ENCODE measurements at places on chromosomes 3 and 15.

- DNase-seq, result no peak
These were observed 431.4 kb downstream of the PDCD6IP start for GRCh38 chr3:34229876-34230275.

DNA sequence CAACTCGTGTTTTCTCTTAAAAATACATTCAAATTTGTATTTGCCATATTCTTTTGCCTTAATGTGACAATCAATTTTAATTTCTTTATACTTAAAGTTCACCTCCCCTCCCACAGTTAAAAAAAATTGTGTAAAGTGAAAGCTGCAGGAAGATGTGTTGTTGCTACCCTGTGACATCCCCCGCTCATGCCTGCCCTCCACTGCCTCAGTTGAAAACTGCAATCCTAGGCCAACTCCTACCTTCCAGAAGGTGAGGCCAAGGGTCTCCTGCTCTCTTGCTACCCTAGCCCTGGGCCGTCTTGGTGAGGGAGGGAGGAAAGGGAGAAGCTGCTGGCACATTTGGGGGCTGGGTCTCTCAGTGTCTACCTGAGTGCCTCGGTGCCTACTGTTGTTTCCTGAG lies 57.0 kb upstream of the CMTM7 start:
- no peak for DNase-seq

DNA sequence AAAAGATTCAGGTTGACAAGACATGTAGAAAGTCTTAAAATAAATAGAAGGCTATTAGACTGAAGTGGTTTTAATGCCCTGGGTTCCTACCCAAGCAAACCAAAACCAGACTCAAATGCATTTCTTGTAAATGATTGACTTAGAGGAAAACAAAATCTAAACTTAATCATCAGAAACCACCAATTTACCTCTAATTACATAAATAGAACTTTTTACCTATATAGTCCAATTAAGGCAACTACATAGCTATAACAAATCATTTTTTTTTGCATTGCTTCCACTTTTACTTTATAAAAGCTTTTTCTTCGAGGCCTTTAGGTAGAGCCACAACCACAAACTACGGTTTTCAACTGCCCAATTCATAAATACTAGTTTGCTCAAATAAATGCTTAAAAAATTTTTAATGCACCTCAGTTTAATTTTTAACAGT lies 231.3 kb upstream of the ARHGEF26 start:
- DNase-seq, result no peak

GRCh38 chr3:166291186-166291955 lies 454.1 kb upstream of the BCHE start:
- DNase-seq, result no peak

DNA sequence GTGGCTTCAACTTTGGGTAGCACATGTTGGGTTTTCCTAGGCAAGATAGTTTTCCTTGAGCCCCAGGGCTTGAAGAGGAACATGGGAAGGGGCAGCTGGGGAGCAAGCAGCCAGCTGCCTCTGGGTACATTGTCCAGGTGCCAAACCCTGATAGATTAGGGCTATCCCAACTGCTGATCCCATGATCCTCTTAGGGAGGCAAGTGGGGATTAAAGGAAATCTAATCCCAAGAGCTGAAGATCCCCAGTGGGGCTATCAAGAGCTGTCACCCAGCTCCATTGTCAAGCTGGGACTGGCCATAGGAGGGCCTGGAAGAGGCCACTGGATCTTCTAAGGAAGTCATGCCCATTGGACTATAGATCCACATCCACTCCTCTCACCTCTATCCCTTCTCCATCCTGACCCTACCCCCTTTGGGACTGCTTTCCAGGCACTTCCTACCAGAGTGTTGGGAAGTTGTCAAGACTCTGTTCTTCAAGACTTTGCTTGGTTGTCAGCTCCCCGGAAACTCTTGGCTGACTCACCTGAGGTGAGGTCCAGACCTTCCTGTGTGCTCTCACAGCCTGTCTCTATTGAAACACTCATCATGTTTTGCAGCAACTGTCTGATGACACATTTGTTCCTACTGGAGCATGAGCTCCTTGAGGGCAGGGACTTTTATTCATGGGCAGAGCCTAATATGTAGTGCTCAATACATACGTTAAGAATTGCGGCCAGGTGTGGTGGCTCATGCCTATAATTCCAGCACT lies 5.9 kb downstream of the CAMK2N2 start:
- DNase-seq, result no peak

DNA sequence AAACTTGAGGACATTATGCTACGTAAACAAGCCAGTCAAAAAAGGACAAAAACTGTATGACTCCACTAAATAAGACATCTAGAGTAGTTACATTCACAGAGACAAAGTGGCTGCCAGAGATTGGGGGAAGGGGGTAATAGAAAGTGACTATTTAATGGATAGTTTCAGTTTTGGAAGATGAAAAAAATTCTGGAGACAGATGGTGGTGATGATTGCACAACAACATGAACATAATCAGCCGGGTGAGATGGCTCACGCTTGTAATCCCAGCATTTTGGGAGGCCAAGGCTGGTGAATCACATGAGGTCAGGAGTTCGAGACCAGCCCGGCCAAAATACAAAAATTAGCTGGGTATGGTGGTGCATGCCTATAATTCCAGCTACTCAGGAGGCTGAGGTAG lies 40.6 kb downstream of the DPP8 start:
- no peak for DNase-seq

- DNase-seq, result no peak
These were observed 10.7 kb downstream of the PDE8A start for GRCh38 chr15:84992157-84992944.

- no peak for DNase-seq
These were observed 139.6 kb upstream of the CGNL1 start for GRCh38 chr15:57236561-57237300.

DNA sequence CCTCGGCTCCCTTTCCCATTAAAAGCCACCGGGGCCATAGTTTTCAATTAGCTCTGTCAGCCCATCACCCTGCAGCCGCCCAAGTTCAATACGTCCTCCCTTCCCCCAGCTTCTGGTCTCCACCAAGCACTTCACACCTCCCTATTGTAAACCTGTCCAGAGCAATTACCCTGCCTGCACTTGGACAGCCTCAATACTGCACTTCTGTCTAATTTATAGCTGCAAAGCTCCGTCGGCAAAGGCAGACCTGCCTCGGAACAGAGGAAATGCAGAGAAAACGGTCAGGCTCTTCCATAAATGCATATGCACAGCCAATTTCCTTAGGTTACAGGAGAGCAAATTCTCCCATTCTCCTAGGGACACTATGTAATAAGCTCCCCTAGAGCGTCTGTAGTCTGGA lies 21.9 kb downstream of the LRIG1 start:
- no peak for DNase-seq

DNA sequence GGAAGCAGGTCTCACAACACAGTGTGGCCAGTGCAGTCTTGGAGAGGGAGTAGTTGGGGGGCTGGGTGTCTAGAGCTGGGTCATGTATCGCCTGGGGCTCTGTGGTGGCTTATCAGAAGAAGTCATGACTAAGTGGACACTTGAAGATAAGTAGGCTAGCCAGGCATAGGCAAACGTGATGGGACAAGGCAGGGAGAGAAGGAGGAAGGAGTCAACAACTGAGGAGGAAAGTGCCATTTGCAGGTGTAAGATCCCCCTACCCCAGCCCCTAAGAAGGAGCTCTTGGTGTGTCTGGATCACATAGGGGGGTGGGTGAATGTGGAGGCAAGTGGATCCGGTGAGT lies 352.3 kb downstream of the LRTM1 start:
- DNase-seq, result no peak

DNA sequence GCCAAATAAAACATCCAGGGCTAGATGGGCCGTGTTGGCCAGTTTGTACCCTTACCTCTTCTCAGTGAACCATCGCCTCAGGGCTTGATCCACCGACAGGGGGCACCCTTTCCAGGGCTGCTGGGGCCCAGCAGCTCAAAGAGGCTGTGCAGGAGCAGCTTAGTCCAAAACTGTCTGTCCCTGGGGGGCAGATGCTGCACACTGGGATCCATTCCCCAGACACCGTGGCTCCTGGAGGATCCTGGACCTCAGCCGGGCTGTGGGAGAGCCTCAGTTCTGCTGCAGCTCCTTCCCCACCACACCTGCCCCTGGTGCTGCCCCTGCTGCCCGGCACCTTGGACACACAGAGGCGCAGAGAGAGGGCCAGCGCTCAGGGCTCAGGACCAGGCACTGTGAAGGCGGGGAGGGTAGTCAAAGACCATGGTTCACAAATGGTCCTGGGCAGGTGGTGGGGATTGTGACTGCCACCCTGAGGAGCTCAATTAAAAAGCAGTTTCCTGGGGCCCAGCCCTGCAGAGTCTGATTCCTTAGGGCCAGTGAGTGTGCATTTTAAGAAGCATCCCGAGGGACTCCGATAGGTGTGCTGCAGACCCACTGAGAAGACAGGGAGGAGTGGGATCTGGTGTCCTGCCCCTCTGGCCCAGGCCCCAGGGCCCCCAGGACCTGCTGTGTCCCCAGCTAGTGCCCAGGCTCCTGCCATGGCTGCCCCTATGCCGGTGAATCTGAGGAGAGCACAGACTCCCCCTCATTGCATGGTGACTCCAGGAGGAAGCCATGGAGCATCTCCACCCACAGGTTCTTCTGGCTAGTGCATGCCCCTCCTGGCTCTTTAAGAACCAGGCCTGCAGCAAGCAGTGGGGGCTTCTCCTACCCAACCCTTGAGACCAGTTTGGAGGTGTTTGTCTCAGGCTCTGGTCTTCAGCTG lies 86.5 kb upstream of the PRR20G start:
- no peak for DNase-seq

- no peak for DNase-seq
These were observed 1.1 kb upstream of the CSK start for GRCh38 chr15:74780523-74781430.

GRCh38 chr3:12371525-12372140 lies 82.8 kb downstream of the PPARG start:
- DNase-seq, result no peak

- DNase-seq, result peak; percentile 68
These were observed 86.0 kb upstream of the ALDH1L1 start for GRCh38 chr3:126266291-126266840.

GRCh38 chr3:126540951-126541627 lies 17.1 kb downstream of the CHST13 start:
- DNase-seq, result peak; percentile 0

GRCh38 chr3:23537101-23537551 lies 268.6 kb upstream of the UBE2E1 start:
- no peak for DNase-seq

GRCh38 chr15:74427607-74428441 lies 5.9 kb downstream of the SEMA7A start:
- no peak for DNase-seq

DNA sequence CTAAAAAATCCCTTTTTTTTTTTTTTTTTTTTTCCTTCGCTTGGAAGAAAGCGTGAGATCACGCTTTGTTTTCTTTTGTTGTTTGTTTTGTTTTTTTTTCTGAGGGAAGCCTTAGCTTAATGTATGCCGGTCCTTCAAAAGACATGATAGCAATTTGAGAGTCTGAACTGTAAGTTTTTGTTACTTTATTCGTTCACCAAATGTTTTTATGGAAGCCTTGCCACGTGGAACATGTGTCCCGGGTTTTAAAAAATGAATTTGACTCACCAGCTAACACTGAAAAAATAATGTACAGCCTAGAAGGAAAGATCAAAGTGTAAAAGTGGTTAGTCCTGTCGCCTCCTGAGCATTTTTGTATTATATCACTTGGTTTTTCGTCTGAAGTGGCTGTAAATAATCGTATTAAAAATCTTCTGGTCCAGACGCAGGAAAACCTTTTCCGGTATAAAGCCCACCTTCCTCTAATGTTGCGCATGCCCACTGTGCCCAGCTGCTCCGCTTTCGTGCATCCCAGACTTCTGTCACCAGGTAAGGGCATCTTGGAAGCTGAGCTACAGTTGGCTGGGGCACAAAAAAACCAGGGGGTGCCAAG lies 795 bp upstream of the MYNN start:
- DNase-seq, result no peak

GRCh38 chr3:151871639-151872468 lies 1.6 kb upstream of the SUCNR1 start:
- DNase-seq, result no peak

- no peak for DNase-seq
These were observed 39.0 kb upstream of the IGF1R start for GRCh38 chr15:98609144-98609852.

DNA sequence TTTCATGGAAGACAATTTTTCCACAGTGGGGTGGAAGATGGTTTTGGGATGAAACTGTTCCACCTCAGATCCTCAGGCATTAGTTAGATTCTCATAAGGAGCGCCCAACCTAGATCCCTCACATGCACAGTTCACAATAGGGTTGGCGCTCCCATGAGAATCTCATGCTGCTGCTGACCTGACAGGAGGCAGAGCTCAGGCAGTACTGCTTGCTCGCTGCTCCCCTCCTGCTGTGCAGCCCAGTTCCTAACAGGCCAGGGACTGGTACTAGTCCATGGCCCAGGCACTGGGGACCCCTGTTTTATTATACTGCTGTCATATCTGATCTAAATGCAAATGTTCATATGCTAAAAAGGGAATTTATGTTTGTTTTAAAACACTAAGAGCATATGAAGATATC lies 9.8 kb upstream of the GRK7 start:
- no peak for DNase-seq

DNA sequence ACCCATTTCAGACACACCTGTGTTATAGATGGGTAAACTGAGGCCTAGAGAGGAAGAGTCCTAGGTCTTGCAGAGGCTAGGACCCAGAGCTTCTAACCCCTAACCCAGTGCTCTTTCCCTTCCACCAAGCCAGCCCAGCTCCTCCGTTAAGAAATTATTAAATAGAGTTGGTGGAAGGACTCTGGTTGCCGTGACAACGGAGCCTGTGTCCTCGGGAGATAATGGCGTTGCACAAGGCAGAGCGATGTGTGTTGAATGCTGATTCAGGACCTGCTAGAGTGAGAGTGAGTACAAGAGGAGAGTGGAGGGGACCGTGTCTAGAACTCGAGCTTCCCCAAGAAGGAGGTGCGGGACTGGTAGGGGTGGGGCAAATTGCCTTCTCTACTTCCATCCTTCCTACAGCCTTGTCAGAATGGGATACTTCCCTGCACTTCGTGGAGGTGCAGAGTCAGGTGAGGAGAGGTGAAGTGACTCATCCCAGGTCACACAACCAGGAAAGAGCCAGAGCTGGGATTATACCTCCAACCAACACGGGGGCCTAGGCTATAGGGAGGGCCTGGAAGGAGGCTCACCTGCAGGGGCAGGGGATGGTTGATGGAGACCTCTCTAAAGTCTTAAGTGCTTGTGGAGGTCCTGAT lies 8.6 kb downstream of the SLC6A1 start:
- no peak for DNase-seq

- DNase-seq, result peak; percentile 90
These were observed 19.4 kb upstream of the KIF23 start for GRCh38 chr15:69394556-69395282.

Measured in uterus (tissue), 4 donors.